ENCODE measurements at places on chromosomes 7 and 10. TPM values are rescaled to one million over a fixed set of nuclear protein-coding genes. Genes with fewer than 3 reads are reported as not detected.

GRCh38 chr7:50633414-50633710, 68.2 kb upstream of the DDC start:
- no peak for DNase-seq

DNA sequence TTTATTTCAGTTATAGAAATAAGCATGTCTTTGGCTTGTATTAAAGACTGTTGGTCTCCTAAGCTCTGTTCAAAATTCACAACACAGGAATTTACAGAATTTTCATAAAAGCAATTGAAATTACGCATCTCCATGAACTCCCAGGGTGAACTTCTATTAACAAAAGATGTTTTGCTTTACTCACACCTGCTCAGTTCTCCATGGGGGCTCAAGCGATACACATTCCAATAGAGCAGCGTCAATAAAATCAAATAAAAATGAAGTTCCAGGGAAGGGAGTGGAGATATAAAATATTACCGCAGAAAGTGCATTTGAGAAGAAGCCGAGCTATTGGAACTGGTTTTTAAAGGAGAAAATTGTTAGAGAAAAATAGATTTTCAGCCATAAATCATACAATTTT, 41.5 kb upstream of the ZNF438 start:
- no peak for DNase-seq

DNA sequence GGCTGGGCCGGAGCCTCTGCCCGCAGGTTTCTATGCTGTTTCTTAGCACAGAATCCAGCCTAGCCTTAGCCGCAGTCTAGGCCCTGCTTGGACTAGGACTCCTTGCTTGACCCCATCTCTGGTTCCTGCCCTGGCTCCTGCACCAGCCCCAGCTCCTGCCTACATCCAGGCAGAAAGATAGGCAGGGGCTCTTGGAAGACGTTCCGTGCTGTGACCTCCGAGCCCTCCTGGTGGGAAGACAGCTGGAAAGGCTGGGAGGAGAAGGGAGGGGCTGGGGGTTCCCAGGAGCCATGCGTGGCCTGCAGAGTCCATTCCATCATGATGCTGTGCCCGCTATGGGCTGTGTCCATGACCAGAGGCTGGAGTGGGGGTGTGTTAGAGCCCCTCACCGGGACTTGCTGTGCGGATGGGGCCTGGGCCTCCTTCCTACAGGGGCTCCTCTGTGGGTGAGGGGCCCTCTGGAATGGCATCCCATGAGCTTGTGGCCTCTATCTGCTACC, 26.2 kb downstream of the RAMP3 start:
- DNase-seq, result no peak

DNA sequence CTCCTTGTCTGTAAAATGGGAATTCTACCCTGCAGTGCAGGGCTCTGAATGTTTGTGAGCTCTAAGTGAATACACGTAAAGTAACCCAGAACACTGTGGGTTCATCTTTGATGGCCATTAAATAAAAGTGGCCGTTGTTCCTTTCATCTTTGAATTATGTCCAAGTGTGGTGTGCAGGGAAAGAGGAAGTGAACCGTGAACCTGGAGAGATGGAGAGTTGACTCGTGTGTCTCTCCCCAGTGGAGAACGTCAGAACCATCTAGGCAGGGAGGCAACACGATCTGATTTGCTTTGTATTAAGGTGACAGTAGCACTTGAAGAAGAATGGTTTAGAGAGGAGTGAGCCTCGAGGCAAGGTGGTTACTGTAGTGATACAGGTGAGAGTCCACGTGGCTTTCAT, 93.5 kb upstream of the GJD4 start:
- no peak for DNase-seq

- DNase-seq, result no peak
Measured at GRCh38 chr7:67505449-67505848, 508.8 kb downstream of the TYW1 start.

DNA sequence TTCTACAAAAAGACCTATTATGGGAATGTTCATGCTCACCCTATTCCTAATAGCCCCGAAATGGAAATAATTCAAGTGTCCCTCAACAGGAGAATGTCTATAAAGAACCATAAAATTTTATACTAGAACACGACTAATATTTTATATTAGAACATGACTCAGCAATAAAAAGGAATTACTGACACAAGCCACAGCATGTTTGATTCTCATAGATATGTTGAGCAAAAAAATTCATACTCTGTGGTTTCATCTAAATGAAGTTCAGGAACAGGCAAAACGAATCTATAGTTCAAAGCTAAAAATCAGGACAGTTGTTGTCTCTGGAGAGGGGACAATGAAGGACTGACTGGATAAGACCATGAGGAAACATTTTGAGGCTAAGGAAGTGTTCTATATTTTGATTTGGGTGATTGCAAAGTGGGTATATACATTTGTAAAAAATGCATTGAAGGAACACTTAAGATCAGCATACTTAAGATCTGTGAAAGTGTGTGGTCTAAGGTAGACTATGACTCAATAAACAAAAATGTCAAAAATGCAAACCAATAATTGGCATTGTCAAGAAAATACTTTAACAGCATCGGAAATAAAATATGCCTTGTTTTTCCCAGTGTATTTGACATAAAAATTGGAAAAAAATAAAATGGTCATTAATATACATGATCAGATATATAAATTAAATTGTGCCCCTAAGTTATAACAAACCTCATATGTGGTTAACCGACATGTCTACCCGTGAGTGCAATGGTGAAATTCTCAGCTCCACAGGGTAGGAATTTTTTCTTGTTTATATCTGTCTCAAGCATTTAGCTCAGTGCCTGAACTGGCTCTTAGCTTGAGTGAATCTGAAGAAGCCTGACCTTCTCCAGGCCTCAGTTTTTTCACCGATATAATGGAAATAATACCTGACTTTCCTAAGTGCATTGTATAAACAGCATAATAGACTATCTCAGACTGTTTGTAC, 124.9 kb upstream of the CTTNBP2 start:
- no peak for DNase-seq

GRCh38 chr10:131186547-131187253, 124.8 kb downstream of the TCERG1L start:
- no peak for DNase-seq

- no peak for DNase-seq
Measured at GRCh38 chr7:158924956-158925355, 68.6 kb downstream of the DYNC2I1 start.

DNA sequence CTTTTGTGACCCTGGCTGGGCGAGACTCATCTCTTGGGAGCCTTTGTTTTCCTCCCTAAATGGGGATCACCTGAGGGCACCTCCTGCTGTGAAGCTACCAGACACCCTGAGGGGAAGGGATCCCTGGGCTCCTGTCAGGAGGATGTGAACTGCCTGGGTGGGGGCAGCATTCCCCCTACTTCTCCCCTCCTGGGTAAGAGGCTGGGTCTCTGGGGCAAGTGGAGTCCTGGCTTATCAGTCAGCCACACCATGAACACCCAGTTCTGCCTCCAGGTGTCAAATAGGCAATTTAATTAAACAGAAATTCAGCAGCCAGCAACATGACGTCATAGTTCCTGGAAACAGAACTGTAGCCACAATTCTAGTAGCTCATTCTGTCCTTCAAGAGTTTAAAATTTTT, 97.7 kb upstream of the RET start:
- no peak for DNase-seq

DNA sequence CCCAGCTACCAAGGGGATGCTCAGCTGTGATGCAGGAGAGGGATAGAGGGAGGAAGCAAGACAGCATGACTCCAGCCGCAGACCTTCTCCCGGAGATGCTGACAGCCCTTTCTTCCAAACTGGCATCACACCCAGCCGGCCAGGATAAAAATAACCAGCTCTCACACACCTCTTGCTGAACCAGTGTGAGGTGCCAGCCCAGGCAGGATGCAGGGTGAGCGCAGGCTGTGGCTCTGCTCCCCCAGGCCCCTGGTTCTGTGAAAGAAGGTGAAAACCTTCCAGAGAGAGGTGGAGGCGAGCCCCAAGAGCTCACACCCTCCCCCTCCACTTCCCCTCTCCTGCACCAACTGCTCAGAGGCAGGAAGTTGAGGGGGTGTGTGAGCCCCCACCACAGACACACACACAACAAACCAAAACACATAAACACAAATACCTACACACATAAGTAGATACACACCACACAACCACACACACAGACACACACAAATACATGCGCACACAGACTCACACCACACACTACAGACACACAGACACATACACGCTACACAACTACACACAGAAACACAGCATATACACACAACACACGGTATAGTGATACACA, 4.0 kb downstream of the GPR15LG start:
- DNase-seq, result peak; percentile 32

GRCh38 chr10:74643596-74643975, 182.8 kb upstream of the KAT6B start:
- no peak for DNase-seq

GRCh38 chr10:101225846-101226421, 3.3 kb downstream of the LBX1 start:
- DNase-seq, result no peak

- no peak for DNase-seq
Measured at GRCh38 chr10:35577926-35578617, 27.1 kb upstream of the GJD4 start.

DNA sequence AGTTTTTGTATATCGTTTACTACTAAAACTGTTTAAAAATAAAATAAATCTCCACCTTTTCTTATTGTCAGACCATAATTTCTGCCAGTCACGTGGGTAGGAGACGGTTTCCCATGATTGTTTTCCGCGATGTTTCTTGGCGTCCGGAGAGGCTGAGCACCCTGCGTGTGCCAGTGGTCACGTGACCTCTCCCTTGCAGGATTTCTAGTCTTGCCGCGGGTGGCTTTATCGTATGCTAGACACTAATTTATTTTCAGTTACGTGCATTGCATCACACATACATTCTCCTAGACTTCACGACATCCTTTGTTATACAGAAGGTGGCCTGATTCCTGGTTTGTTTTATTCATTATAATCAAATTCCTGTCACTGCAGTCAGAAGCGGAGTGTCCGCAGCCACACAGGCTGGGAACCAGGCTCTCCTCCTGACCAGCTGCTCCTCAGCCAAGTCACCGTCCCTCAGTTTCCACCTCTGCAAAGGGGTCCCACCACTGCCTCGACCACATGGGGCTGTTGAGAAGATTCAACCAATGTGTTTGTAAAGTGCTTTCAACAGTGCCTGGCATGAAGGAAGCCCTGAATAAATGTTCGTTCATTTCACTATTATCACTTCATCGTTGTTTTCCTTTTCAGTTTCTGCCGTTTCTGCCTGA, 203.2 kb upstream of the PPP2R2D start:
- no peak for DNase-seq

DNA sequence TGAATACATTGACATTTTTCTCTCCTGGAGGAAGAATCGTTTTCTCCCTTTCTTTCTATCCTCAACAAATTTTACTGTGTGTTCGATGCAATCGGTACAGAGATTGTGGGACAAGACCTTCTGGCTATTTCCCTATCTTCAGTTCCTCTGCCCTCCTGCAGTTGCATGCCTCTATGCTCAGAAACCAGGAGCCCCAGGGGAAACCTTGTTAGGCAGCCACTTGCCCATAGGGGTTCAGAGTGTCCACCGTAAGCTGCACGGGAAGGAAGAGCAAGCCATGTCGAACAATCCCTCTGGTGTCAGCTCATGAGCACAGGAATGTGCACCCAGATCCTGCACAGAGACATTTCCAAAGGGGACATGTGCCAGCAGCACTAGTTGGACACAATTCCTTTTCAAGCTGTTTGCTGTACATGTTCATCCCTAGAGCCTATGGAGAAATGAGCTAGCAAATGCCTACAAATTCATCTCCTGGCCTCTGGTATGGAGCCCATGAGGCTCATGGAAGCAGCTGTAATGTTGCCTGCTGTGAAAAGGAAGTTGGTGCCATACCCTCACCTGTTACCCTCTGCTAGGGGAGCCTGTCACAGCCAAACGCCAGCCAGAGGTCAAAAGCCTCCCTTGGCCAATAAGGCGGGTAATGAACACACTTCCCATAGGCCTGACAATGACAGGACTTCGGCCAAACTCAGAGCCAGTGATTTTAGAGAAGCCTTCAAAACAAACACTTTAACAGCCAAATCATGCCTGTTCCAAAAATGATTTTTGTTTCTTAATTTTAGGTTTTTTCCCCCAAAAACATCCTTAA, 35.9 kb upstream of the ASAH2 start:
- no peak for DNase-seq

GRCh38 chr7:154672659-154673415, 330.1 kb downstream of the PAXIP1 start:
- DNase-seq, result no peak

DNA sequence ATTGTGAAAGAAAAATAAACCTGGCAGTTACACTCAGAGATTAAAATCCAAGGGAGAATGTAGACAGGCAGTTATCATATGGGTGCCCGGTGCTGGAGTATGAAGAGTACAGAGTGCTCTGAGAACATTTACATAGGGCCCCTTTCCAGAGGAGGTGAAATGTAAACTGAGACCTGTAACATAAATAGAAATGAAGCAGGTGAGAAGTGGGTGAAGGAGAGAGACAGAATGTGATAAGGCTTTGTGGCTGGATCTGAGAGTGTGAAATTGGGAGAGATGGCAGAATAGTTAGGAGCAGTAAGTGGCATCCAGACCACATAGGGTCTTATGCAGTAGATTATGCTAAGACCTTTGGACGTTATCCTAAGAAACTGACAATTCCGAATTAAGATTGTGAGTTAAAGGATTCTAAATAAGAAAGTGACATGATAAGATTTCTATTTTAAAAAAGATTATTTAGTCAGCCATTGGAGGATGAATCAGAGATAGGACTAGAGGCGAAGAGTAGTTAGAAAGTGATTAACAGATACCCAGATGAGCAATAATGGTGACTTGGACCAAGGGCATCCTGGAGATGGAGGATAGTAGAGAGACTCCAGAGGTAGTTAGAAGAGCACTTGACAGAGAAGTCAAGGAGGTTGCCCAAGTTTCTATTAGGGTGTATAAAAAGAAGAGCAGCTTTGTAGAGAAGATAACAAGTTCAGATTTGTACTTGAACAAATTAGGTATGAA, 36.7 kb downstream of the DNAH11 start:
- no peak for DNase-seq

DNA sequence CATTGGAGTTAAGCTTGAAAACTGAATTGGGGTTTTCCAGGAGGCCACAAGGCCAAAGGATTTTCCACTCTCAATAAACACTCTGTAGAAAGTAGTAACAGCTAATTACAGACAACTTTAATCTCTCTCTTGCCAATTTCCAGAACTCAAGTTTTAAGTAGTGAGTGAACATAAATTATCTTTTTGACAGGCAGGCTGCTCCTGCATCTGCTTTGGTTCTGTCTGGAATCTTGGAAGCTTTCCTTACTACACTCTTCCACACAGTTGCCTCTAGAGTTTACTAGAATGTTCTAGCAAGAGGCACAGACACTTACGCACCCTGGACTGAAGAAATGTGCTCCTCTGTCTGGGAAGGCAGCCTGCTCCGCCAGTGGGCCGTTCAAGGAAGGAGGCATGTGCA, 90.5 kb upstream of the WAC start:
- no peak for DNase-seq

CYP2C19 gene
- total RNA-seq, result 0.16 TPM

ZC3HAV1L gene
- total RNA-seq, result 10.8 TPM

ARHGEF35 gene
- 0.78 TPM for total RNA-seq

SPDYE3 gene
- total RNA-seq, result not detected

IKZF5 gene
- 13.4 TPM for total RNA-seq

DIP2C gene
- total RNA-seq, result 42.0 TPM

MBL2 gene
- total RNA-seq, result not detected

STEAP4 gene
- total RNA-seq, result 0.16 TPM

RTKN2 gene
- 7.5 TPM for total RNA-seq

STAM gene
- total RNA-seq, result 34.8 TPM

VPS50 gene
- 134 TPM for total RNA-seq

ZNF107 gene
- total RNA-seq, result 15.0 TPM

Data from occipital lobe (tissue), 3 donors.